ENCODE measurements at places on chromosomes 3 and 15.

DNA sequence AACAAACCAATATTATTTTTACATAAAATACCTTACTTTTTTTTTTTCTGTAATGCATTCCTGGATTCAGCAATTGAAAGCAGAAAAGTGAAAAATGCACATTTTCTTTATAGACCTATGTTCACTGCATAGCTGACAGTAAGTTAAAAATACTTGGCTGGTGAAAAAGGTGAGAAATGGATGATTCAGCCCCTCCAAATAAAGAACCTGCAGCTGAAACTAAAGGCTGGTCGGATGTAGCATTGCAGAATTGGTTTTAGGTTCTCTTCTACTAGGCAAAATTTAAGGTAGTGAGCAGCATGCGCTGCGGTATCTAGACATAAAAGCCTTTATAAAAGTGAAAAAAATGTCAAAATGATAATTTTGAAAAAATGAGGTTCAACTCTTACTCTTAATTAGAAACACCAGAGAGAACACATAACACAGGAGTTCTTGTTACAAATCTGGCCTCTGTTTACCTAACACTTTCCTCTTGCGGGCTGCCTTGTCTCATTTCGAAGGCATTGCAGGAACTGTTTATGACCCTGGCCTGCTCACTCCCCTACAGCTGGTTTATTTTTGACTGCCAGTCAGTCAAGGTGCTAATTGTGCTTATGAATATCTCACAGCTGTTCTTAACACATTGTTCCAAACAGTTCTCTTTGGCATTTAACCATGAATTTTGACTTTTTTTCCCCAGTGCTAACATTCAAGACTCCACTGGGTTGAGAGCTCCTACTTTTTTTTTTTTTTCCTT lies 455.4 kb upstream of the TBL1XR1 start:
- DNase-seq: no peak

- DNase-seq: peak; percentile 48
Observed at GRCh38 chr3:194779729-194780224, 94.1 kb downstream of the FAM43A start.

DNA sequence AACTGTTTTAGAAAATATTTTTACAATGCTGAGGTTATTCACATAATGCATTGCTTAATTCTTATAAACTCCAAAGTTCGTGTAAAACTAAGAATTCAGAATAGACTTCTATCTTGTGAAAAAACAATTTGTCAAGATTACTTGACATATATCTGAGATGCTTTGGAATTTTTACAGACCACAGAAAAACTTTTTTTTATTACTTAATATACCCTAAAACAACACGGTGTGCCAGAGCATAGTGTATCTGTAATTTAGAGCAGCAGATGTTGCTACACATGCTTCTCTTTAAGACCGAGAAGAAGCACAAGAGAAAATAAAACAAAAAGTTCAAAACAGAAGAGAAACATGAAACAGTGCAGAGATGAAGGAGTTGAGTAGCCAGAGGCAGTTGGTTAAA lies 26.4 kb downstream of the ASB7 start:
- no peak for DNase-seq

- peak; percentile 79 for DNase-seq
Observed at GRCh38 chr15:82108489-82109078, 62.8 kb upstream of the MEX3B start.

- DNase-seq: no peak
Observed at GRCh38 chr3:16741890-16742289, 136.7 kb upstream of the DAZL start.
